Nucleus accumbens (tissue), 56 donors: ENCODE measurements at places on chromosomes 2 and 18.

- DNase-seq: no peak
Measured at GRCh38 chr18:23932385-23933067, 82.0 kb upstream of the TTC39C start.

GRCh38 chr2:180715044-180715443 is 265.4 kb upstream of the UBE2E3 start:
- DNase-seq: no peak

DNA sequence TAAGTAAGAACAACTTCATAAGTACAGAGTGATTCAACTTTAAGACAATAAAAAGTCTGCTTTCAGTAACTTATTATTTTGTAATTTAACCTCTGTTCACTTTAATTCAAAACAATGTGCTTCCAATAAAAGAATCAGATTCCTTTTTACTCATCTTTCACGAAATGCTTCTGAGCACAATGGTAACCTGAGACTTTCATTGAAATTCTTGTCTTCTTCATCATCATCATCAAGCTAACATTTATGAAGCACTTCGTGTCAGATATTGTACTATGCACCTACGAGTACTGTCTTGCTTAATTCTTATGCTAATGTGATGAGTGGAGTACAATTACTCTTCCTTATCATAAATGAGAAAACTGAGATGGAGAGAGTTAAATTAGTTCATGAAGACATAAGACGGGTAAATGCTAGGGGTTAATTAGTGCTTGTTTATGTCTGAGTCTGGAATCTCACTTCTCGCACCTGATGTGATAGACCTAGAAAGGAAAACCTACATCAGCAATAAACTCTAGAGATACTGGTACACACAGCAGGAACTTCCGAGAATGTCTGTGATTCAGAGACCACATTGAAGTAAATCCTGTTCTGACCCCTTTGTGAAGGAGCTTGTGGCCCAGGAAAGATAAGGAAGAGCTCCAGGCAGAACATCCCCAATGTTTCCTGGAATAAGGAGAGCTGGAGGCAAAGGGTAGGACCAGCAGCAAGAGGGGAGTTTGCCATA is 227.6 kb upstream of the ETAA1 start:
- DNase-seq: no peak

GRCh38 chr2:98093611-98094010 is 6.6 kb downstream of the VWA3B start:
- DNase-seq: no peak

DNA sequence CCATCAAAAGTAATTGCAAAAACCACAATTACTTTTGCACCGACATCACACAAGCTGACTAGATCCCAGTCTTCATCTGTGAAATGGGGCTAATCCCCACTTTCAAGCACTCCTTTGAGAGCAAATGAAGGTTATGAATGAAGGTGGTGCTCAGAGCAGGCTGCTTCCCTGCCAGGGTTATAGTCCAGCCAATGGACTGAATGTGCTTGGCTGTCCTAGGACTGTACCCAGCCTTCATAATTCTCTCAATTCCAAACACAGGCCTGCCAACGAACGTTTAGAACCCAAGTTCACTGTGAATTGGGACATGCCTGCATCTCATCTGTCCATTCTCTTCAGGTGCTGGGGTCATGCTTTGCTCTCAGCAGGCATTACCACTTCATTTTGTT is 27.8 kb upstream of the ICOS start:
- DNase-seq: no peak

GRCh38 chr2:24870891-24871705 is 48.9 kb downstream of the ADCY3 start:
- DNase-seq: no peak

DNA sequence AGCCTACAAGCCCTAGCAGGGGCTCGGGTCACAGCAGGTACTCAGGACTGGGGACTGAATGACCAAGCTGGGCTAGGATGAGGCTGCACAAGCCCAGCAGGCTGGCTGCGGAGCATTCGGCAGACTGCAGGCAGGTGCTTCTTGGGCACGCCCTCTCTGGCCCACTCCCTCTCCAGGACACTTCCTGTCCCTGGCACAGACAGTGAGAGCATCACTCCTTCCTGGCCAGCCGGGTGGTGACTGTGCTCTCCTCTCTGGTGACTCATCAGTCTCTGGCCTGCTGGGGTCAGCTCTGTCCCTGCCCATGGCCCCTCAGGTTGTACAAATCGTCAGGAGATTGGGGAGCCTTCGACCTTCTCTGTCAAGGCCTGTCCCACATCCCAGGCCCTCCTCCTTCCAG is 22.5 kb downstream of the C1QL2 start:
- no peak for DNase-seq

DNA sequence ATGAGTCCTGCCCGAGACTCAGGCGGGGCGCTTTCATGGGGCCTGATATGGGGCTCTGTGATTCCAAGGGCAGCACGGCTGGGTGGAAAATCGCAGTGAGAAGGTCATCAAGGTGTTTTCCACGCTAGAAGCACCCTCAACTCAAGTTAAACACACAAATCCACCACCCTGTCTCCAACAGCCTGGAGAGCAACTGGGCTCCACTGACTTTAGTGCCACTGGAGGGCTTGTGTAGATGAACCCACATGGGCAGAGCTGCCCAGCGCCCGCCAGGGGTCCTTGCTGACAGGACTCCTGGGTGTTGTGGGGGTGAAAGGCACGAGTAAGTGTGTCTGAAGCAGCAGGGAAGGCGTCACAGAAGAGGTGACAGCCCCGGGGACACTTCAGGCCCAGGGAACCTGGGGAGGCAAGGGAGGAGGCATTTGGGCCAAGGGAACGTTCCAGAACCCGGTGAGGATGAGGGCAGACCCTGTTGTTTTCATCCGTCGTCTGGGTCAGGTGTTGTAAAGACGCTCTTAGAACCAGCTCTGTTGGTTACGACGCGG is 51.8 kb upstream of the CTDP1 start:
- DNase-seq: no peak

GRCh38 chr18:6537475-6537874 is 122.8 kb upstream of the L3MBTL4 start:
- no peak for DNase-seq

- no peak for DNase-seq
Measured at GRCh38 chr2:108944601-108945331, 44.3 kb downstream of the EDAR start.

GRCh38 chr2:207073801-207074678 is 91.7 kb downstream of the KLF7 start:
- DNase-seq: peak; percentile 55

DNA sequence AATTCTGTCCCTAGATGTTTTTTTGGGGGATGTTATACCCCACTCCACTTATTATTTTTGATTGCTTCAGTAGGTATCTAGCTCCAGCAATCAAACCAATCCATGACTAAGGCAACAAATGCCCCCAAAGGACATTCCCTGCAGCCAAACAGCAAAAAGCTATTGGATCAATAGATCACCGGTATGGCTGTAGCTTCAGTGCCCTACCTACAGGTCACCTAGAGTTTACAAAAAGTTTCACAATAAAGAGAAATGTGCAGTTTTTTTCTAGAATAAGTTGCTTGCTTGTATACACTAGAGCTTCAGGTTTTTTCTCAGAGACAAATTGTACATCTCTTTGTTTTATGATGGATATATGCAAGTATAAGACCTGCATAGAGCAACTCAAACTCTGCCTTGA is 27.7 kb downstream of the PDE11A start:
- DNase-seq: no peak

DNA sequence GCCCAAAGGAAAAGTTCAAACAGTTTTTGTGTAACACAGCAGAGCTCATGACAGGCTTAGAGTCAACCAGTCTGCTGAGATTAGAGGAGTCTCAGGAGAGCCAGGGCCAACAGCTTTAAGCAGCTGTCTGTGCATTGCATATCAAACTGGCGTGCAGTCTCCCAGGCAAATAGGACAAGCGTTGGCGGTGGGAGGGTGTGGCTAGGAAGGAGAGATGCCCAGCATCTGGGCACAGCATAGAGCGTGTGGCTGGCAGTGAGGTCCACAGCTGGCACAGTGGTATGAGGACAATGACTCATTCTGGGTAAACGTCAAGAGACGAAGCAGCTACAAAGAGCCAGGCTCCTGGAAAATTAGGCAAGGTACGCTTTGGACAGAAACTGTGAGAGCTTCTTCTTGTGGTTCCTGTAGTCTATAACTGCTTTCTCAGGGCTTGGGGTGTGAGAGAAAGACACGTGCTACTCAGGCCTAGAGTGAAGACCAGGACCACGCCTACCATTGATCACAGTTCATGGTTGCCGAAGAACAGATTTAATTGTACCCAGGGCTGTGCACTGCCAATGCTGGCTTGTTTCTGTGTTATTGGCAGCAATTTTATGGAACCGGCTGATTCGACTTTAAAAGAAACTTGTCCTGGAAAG is 14.8 kb downstream of the ZAP70 start:
- DNase-seq: no peak

- DNase-seq: no peak
Measured at GRCh38 chr2:38245114-38245641, 131.9 kb downstream of the ATL2 start.

DNA sequence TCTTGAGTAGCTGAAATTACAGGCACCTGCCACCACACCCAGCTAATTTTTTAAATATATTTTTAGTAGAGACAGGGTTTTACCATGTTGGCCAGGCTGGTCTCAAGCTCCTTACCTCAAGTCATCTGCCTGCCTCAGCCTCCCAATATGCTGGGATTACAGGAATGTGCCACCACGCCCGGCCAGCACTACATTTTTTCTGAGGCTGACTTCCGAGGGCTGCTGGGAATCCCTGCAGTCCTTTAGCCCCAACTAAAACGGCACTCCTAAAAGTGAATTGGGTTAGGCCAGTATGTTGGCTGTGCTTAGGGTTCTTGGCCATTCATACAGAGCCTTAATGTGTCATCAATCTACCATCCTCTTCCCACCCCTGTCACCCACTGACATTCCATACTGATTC is 375.4 kb downstream of the DCC start:
- DNase-seq: no peak

DNA sequence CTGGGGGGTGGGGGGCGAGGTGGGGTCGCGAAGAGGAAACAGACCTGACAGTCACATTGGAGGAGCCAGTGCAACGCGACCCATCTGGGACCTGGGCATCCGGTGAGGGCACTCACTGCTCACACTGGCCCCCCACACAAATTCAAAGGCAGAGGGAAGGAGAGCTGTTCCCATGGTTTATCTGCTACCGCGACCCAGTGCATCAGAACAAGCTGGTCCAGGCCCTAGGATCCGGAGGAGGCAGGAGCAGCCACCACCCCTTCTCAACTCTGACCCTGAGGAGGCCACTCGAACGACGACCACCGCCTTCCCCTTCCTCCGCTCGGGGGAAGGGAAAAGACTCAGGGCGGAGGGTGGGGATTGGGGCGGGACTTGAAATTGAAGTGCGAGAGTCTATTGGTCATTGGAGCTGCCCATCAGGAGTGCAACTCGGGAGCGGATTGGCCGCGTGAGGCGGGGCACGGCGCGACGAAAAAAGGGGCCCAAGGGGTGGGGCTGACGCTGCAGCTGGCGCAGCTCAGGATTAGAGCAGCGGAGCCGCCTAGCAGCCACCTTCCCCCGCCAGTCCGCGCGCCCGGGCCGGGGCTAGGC is at the start of gene CDK5R2:
TSS of gene CDK5R2 (plus strand) at position 526 of the 591 bp plus-strand sequence. CDS start 155 bp downstream, outside the sequence.
- DNase-seq: peak; percentile 80

GRCh38 chr2:163884416-163884815 is 148.6 kb upstream of the FIGN start:
- no peak for DNase-seq

- DNase-seq: peak; percentile 44
Measured at GRCh38 chr2:67974559-67975430, 88.0 kb downstream of the C1D start.

GRCh38 chr2:209460151-209460761 is 36.4 kb downstream of the MAP2 start:
- no peak for DNase-seq

DNA sequence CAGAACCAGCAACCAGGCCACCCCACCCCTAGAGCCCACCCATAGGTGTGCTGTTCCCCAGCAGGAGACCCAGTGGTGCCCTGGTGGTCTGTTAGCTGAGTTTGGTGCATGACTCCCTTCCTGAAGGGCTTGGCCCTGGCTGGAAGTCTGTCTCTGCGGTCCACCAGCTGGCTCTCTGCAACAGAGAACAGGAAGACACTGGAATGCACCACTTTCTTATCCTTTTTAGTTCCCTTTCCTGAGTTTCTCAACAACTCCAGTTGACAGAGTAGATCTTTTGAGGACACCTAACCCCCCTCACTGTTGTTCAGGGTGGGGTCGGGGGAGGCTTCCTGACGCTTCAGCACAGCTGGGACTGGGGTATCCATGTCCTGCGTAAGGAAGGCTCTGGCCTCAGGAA is 11.9 kb upstream of the RPL37A start:
- DNase-seq: no peak

DNA sequence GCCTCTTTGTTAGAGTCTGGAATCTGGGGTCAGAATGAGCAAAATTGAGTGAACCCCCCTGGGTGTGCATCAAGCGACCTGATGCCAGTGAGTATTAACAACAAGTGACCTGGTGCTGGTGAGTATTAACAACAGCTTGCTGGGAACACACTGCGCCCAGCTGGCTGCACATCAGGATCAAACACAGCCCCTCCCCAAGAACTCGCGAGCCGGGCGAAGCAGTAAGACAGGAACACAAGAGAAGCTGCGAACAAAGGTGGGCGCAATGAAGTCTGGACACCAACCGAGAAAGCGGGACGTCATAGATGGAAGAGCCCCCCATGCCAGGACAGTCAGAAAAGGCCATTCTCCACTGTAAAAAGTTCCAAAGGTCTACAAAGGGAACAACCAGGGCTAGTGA is 34.3 kb downstream of the CRACDL start:
- DNase-seq: no peak

DNA sequence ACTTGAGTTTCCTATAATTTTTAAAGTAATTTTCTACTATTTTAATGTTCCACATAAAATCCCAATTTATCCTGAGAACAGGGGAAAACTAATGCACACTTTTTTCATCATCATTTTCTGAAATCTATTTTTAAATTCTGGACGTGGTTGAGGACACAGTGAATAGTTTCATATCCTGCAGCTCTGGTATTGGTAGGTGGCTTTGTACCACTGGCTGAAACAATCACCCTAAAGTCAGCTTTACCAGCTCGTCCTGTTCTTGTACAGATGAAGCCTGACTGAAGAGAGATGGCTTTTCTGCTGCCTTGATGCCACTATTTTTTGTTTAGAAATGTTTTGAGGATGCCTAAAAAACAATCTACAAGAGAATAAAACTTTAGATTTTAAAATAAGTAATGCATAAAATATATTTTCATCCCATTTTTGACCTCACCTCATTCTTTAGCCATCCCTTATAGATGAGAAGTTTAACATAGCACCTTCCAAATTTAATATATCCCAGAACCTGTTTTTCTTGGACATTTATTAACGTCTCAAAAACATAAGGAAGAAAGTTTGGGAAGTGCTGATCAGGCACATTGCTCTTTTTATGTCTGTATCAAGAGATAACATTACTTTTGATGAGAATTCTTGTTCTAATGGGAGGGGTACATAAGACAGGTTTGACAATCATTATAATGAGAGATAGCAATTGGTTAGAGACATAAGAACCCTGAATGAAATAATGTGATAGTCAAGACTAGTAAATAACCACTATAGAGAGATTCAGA is 80.9 kb downstream of the GALNT1 start:
- DNase-seq: no peak
